Upper lobe of right lung (tissue), 1 donor: ENCODE measurements at places on chromosomes 11 and 22. TPM values are rescaled to one million over a fixed set of nuclear protein-coding genes. Genes with fewer than 3 reads are reported as not detected.

DNA sequence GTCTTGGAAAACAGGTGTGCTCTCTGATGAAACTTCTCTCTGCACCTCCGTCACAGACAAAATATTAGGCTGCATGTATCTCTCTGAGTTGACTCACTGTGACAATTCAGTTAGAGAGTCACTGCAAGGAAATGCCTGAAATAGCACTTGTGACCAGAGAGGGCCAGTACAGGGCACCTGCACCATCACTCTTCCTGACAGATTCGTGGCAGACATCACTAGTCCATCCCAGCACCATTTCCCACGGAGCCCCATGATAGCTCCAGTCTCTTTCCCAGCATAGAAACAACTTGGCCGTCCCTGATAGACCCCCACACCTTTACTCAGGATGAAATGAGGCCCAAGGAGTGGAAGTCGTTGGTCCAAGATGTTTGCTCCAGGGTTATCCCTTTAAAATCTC lies 73.3 kb upstream of the ISX start:
- H3K4me1 ChIP-seq, result no peaks in the 10 kb centered on the region
- no peaks in the 10 kb centered on the region for H3K36me3 ChIP-seq
- no peak overlapping the region for H3K27ac ChIP-seq
- no peak for DNase-seq

- DNase-seq, result no peak
- H3K4me1 ChIP-seq, result peaks cover 11% of the 10 kb centered on the region
- H3K4me3 ChIP-seq, result no peak overlapping the region
- H3K27ac ChIP-seq, result no peak overlapping the region
Measured at GRCh38 chr11:62918531-62918930, 2.6 kb downstream of the CHRM1 start.

DNA sequence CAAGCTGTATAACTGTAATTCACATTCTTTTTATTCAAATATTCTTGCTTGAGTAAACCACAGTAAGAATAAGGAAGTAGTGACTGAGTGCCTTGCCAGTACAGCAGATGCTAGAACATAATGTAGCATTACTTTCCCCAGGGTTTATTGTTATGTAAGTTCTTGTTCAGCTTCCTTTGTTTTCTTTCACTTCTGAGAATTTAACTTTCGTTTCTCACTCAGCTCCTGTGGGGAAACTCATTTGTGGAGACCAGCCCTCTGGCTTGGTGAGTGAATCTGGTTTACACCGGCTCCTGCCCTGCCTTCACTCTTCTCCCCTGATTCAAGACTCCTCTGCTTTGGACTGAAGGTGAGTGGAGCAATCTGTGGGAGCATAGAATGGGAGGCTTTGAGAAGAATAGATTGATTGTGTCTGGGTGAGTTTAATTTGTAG lies at the start of gene TRIM22:
TRIM22 (plus strand) TSS at position 240 of the 433 bp plus-strand sequence. CDS start 6,443 bp downstream, outside the sequence.
- peaks cover 15% of the 10 kb centered on the region for H3K4me1 ChIP-seq
- peak; percentile 69 for DNase-seq
- peak within 1 kb of the TSS; percentile 94 for H3K27ac ChIP-seq
- no peaks in the 10 kb centered on the region for H3K27me3 ChIP-seq
- peak within 1 kb of the TSS; percentile 70 for H3K4me3 ChIP-seq
- H3K36me3 ChIP-seq, result no peaks in the 10 kb centered on the region

- H3K4me3 ChIP-seq, result no peak overlapping the region
- H3K4me1 ChIP-seq, result no peaks in the 10 kb centered on the region
- no peaks in the 10 kb centered on the region for H3K36me3 ChIP-seq
- no peak overlapping the region for H3K27ac ChIP-seq
- no peaks in the 10 kb centered on the region for H3K27me3 ChIP-seq
- peak; percentile 41 for DNase-seq
Measured at GRCh38 chr22:47126344-47126811, 363.9 kb downstream of the TBC1D22A start.

GRCh38 chr11:130416530-130416882 lies 11.9 kb downstream of the ADAMTS8 start:
- peaks cover 20% of the 10 kb centered on the region for H3K4me1 ChIP-seq
- no peak overlapping the region for H3K4me3 ChIP-seq
- no peak overlapping the region for H3K27ac ChIP-seq
- H3K27me3 ChIP-seq, result peaks cover under 1% of the 10 kb centered on the region
- no peak for DNase-seq

DNA sequence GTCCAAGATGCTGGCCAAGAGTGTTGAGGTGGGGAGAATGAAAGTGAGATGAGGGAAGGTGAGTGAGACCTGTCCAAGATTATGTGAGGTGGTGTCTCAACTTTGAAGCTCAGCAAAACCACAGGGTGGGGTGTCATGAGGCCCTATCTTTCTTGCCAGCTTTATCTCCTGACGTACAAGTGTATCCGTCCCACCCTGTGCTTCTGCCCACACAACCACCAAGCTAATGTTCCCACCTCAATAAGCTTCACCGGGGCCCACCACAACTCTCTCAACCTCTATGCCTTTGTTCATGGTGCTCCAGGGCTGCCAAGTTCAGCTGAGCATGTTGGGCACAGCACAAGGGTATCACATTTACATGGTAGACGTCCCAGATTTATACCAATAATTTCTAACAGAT lies 7.1 kb upstream of the TPST2 start:
- no peak for DNase-seq
- H3K27me3 ChIP-seq, result no peaks in the 10 kb centered on the region
- H3K4me1 ChIP-seq, result peaks cover 4% of the 10 kb centered on the region
- H3K27ac ChIP-seq, result no peak overlapping the region
- H3K4me3 ChIP-seq, result no peak overlapping the region

DNA sequence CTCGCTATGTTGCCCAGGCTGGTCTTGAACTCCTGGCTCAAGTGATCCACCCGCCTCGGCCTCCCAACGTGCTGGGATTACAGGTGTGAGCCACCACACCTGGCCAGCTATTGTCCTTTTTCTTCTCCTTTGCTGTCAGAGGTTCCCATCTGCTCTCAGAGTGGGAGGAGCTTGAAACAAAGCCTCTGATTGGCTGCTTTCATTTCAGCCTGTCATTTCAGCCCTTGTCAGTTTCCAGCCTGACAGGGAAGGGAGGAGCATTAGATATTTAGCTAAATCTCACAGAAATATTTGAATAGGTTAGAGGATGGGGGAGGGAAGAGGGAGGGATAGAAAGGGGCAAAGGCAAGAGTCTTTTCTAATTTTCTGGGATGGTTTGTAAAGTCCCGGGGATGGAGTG lies 8.7 kb downstream of the SLC22A6 start:
- H3K36me3 ChIP-seq, result no peaks in the 10 kb centered on the region
- no peak overlapping the region for H3K27ac ChIP-seq
- no peak for DNase-seq
- H3K4me3 ChIP-seq, result no peak overlapping the region
- no peaks in the 10 kb centered on the region for H3K27me3 ChIP-seq
- H3K4me1 ChIP-seq, result no peaks in the 10 kb centered on the region

DNA sequence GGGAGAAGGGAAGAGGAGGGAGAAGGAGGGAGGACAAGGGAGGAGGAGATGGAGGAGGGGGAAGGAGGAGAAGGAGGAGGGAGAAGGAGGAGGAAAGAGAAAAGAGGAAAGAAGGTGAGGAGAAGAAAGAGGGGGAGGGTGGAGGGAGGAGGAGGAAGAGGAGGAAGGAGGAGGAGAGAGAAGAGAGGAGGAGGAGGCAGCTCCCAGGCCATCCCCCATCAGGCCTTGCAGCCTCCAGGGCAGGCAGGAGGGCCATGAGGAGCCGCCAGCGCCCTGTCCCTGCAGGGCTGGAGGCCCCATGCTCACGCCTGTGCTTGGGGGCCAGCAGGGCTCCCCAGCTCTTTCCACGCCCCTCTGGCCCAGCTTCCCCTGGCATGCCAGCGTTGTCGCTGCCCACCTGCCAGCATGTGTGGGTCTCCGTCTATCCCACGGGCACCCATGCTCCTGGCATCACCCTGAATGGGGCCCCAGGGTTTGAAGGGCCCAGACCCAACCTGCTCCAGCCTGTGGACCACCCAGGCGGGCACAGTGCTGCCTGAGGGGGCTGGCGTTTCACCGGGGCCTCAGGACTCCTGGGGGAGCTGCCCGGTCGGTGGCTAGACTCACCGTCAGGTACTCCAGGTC lies 5.2 kb downstream of the TSPAN32 start:
- peaks cover 38% of the 10 kb centered on the region for H3K4me1 ChIP-seq
- no peaks in the 10 kb centered on the region for H3K27me3 ChIP-seq
- H3K36me3 ChIP-seq, result no peaks in the 10 kb centered on the region
- no peak overlapping the region for H3K4me3 ChIP-seq

GRCh38 chr11:65776710-65777141 lies 4.0 kb downstream of the AP5B1 start:
- peak; percentile 48 for DNase-seq
- H3K4me3 ChIP-seq, result no peak overlapping the region
- H3K36me3 ChIP-seq, result peaks cover 27% of the 10 kb centered on the region
- H3K4me1 ChIP-seq, result peaks cover 31% of the 10 kb centered on the region

The SYCE3 gene
- not detected for total RNA-seq

The CCDC81 gene
- total RNA-seq, result 0.38 TPM

The WNT7B gene
- total RNA-seq, result 5.4 TPM

The HMBS gene
- total RNA-seq, result 19.5 TPM

The YPEL1 gene
- 6.7 TPM for total RNA-seq

The RIMBP3C gene
- total RNA-seq, result 0.41 TPM

The C22orf42 gene
- total RNA-seq, result not detected

The GAS2L1 gene
- total RNA-seq, result 27.2 TPM
